NCI-H2171 treated with DMSO at 0.1 percent for 48 hours (cell line): ENCODE measurements at places on chromosomes 12 and 14.

GRCh38 chr14:97408937-97409815, 612.0 kb downstream of the VRK1 start:
- no peak for DNase-seq

DNA sequence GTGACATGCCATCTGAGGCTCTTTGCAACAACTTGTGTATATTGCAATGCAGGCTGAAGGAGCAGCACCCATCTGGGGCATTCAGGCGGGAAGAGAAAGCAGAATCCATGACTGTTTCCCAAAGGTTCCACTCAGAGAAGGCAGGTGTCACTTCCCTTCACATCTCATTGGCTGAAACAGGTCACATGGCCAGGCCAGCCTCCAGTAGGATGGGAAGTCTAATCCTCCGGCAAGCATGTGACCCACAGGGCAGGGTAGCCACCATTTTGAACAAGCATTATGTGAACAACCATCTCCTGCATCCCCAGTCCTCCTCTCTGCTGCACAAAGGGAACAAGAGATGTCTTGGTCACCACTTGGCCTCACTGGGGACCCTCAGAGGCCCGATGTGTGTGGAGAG, 70.6 kb downstream of the RIN3 start:
- no peak for DNase-seq

- DNase-seq = no peak
Measured at GRCh38 chr12:56948457-56948777, 9.0 kb downstream of the RDH16 start.

DNA sequence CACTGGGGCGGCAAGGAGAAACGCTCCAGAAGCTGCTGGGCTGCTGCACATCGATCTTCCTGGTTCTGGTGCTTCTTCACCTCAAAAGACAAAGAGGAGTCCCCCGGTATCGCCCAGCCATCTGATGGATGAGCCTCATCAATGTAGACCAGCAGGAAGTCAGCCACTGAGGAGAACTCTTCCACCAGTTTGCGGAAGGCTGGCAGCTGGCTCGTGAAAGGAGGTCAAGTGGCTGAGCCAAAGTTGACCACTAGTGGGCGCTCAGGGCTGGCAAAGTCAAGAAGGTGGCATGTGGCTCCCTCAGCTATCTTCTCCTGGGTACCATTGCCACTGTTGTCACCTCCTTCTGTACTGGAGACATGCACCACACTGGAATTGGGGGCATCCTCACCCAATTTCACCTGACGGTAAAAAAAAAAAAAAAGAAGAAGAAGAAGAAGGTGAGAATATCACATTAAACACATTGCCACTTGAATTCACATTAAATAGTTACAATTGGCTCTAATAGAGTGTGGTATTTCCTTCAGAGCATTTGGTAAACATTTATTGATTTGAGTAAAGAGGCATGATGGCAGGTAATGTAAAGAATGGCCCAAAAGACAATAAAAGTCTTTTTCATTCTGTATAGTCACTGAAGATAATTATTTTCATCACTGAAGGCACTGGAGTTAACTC, 8.3 kb downstream of the DIO2 start:
- no peak for DNase-seq

GRCh38 chr12:54413284-54414190, 5.5 kb downstream of the ITGA5 start:
- DNase-seq = no peak
